ENCODE measurements at places on chromosomes 7 and 10. TPM values are rescaled to one million over a fixed set of nuclear protein-coding genes. Genes with fewer than 3 reads are reported as not detected.

GRCh38 chr10:17144032-17144431, 14.4 kb upstream of the CUBN start:
- no peak for DNase-seq

GRCh38 chr7:107373354-107373753, 96.5 kb upstream of the GPR22 start:
- DNase-seq = no peak

Gene GIMAP2
- total RNA-seq = 0.07 TPM

- DNase-seq = no peak
Observed at GRCh38 chr7:152522571-152523067, 86.8 kb upstream of the KMT2C start.

DNA sequence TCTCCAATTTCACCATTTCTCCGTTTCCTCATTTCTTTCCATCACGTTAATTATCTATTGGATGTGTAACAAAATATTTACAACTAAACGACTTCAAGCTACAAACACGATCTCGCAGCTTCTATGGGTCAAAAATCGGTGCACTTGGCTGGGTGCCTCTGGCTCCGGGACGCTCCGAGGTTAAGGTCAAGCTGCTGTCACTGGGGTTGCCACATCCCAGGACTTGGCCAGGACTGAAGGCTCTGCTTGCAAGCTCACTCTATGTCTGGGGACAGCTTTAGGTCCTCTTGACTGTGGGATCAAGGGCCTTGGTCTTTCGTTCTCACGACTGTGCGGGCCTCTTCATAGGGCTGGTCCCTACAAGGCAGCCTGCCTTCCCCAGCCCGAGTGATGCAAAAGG, 159.7 kb downstream of the CCDC3 start:
- no peak for DNase-seq

GRCh38 chr7:120873401-120873800, 15.5 kb upstream of the TSPAN12 start:
- no peak for DNase-seq

DNA sequence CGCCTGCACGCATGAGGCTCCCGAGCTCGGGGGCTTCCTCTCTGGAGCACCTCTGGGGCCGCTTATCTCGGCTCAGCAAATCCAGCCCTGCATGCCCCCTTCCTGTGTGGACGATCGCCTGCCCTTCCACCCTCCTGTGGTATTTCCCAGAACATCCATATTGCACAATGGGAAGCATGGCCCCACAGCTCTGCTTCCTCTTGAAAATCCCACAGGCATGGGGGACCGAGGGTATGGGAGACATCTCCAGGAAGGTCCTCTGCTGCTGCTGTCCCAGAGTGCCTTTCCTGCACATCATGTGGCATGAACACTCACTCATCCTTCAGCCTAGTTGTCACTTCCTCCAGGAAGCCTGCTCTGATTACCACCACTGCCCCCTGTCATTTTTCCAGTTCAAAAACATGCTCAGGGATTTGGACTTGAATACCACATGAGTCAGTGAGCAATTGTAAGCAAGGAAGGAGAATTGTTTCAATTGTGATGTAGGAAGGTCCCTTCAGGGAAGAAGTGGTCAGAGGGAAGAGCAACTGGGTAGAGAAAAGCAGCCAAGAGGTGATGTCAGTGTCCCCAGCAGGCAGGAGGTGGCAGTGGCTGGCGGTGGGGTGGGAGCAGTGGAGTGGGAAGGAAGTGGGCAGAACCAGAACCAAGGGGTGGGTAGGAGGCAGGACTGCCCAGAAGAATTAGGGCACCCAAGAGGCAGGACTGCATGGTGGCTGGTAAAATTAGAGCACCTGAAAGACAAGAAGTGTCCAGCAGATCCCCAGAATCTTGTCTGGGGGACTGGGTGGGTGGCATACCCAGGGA, 67.5 kb upstream of the ZMIZ1 start:
- DNase-seq = no peak

DNA sequence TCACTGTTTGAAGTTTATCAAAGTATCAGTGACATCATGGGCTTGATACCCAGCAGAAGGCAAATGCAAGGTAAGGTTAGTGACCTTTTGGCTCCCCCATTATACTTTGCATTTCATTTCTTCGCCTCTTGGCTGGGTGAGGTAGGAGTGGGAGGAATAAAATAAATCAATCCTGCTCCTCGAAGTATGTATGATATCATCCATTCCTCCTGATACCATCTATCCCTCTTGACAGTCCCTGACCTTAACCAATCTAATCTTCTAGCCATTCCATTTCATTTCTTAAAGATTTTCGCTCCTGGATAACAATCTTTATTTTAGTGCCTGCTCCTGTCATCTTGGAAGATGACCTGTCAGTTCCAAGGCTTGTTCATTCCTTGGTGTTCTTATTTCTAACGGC, 1083.3 kb downstream of the NXPH1 start:
- no peak for DNase-seq

DNA sequence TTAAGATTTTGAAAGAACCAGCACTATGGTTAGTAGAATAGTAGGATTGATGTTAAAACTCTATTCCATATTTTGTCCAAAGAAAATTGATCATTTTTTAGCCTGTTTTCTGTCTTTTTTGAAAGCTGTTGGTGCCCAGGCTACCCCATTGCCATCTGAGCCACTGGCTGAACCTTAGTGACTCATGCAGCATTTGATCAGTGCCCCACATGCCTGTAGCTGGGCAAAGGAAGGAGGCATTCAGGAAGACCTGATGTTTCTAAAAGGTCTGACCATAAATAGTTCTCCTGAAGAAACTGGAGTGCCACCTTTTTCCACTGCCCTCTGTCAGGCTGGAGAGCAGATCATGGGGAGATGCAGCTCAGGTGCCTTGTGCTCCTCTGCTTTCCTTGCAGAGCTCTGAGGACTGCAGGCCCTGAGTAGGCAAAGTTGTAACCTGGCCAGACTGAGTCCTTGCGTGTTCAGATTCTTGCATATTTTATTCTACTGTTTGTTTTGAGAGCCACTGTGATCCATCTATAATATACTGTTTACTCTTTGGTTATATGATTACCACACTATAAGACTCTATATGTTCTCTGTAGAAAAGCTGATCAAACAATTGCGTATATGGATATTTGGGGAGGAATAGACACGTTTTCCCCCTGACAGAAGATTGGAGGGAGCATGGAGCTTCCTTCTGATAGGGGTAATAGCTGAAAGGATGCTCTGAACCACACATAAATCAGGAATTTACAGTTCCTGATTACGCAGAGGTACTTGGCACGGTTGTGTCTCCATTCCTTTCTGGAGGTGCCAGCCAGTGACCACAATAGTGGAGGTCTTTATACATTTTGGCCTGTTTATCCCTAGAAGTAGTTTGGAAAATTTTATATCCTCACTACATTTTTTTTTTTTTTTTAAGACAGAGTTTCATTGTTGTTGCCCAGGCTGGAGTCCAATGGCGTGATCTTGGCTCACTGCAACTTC, 48.9 kb upstream of the GJD4 start:
- DNase-seq = no peak

GRCh38 chr10:1121271-1121970, 65.2 kb downstream of the WDR37 start:
- no peak for DNase-seq

Gene PILRA
- total RNA-seq = not detected

GRCh38 chr7:74263399-74264120, 9.4 kb upstream of the RFC2 start:
- no peak for DNase-seq

GRCh38 chr10:73743327-73743904, 756 bp upstream of the SEC24C start:
- DNase-seq = no peak

Gene SPDYE9
- total RNA-seq = not detected

DNA sequence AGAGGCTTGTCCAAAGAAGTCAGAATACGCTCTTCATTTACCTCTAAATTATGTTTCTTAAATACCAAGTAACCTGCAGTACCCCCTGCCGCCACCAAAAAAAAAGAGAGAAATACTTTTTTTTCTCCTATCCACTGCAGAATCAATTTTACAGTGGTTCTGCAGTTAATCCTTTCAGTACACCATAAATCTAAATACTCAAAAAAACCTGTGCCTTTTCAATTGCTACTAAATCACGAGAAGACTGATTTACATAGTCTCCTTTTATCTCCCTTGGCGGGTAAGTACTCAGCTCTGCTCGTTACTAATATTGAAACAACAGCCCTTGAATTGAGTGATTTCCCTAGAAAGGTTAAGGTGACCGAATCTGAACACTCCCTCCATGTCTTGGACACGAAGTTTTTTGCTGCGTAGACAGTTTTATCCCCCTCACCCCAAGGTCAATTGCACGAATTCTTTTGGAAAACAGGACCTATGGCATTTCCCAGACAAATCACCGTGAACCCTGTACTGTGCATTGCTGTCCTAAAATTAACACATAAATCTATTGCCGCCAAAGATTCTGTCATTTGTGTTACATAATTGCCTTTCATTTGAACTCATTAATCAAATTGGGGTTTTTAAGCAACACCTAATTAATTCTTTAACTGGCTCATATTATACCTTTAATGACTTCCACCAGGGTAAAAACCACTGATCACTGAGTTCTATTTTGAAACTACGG, 512 bp upstream of the VIM start:
- DNase-seq = no peak

DNA sequence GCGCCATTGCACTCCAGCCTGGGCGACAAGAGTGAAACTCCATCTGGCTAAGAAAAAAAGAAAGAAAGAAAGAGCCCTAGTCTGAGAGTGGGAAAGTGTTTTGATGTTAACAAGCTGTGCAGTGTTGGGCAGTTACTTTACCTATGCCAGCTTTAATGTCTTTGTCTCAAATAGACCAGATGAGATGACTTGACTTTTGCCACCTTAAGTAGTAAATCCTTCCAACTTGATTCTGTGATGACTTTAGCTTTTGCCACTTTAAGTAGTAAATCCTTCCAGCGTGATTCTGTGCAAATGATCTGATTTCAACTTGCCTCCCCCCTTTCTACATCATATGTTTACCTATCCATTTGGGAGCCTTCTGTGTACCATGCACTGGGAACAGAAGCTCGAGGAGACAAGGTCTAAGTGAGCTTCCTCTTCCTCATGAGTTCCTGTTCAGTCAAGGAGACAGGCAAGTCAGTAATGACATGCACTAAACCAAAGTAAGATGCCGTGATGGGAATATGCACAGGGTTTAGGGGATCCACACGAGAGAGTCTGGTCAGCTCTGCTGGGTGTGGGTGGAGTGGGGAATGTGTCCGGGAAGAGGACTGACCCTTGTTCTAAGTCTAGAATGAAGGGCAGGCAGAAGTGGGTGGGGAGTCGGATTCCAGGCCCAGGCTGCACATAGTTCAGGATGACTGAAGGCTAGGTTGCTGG, 17.2 kb downstream of the INPP5F start:
- DNase-seq = no peak

DNA sequence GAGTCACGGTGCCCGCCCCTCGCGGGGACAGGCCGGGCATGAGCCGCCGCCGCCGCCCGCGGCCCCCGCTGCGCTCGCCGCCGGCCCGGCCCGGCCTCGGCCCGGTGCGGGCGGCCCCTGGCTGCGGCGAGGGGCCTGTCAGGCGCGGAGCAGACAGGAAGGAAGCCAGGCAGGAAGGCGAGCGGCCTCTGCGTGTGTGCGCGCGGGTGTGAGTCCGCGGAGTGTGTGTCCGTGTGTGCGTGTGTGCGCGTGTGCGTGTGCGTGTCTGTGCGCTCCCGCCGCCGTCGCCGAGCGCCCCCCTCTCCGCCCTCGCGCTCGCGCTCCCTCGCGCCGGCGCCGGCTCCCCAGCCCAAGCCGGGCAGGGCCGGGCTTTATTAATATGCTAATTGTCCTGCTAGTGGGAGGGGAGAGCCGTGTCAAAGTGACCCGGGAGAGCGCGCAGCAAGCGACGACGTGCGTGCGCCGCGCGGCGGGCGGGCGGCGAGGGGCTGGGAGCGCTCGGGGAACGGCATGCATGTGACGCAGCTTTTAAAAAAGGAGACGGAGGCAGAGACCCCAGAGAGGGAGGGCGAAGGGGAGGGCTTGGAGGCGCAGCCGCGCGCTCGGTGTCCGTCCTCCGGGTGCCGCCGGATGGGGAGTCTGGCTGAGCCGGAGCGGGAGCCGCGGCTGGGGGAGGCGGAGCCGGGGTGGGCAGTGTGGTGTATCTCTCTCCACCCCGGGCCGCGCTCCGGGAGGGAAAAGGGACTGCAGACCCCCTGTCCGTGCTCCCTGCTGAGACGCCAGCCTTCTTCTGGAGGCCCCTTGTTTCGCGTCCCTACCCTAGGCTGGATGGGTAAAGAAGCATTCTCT, at the start of gene LDB1:
Gene LDB1, minus strand, starts transcription at position 227 of the 849 bp plus-strand sequence. CDS start 258 bp downstream, outside the sequence.
- no peak for DNase-seq

DNA sequence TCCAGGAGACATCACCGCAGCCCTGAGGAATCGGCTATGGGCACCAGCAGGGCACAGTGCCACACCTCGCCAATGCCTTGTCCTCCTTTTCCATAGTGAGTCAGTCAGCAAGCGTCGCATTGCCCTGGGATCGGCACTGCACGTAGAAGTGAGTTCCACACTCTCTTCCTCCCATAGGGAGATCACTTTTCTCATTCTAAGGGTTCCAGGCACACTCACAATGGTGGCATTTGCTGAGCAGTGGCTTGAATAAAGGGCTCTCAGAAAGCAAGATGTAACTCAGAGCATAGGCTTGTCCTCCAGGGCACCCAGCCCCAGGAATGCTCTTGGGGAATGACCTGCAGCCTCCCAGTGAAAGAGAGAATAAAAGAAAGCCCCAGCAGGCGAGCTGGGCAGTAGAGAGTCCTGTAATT, 1.1 kb upstream of the VIM start:
- no peak for DNase-seq

GRCh38 chr10:17847585-17848296, 38.6 kb downstream of the MRC1 start:
- DNase-seq = no peak

Gene ABCB1
- 13.3 TPM for total RNA-seq

Gene GPR15LG
- 1.0 TPM for total RNA-seq

GRCh38 chr10:116723428-116724281, 18.7 kb downstream of the HSPA12A start:
- DNase-seq = no peak

DNA sequence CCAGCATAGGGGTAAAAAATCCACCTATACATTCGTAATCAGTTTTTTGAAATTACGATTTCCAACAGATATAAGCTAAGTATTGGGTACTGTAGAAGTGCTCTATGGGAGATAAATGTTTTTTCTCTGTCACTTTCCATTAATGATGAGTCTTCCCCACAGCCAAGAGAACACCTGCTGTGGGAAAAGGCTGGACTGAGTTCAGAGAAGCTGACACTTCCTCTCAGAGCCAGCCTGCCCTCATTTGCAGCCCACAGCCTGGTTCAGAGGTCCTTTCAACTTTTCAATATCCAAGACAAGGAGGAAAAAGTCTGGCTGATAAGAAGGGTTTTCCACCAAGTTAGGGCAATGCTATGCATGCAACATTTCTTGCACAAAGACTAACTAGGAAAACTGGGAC, 64.5 kb upstream of the DNAJB12 start:
- DNase-seq = no peak

DNA sequence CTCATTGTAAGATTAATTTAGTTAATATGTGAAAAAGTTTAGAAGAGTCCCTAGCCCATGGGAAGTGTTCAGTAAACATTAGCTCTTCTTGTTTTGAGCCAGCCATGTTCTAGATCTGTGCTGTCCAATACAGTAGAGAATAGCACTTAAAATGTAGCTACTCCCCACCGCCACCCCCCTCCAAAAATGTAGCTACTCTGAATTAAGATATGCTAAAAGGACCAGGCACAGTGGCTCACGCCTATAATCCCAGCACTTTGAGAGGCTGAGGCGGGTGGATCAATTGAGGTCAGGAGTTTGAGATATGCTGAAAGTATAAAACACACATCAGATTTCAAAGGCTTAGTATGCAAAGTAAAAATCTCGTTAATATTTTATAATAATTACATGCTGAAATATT, 47.3 kb upstream of the MXI1 start:
- no peak for DNase-seq

- no peak for DNase-seq
Observed at GRCh38 chr7:6359734-6360133, 87.3 kb upstream of the CYTH3 start.
